ENCODE measurements at places on chromosomes 2 and 18.

DNA sequence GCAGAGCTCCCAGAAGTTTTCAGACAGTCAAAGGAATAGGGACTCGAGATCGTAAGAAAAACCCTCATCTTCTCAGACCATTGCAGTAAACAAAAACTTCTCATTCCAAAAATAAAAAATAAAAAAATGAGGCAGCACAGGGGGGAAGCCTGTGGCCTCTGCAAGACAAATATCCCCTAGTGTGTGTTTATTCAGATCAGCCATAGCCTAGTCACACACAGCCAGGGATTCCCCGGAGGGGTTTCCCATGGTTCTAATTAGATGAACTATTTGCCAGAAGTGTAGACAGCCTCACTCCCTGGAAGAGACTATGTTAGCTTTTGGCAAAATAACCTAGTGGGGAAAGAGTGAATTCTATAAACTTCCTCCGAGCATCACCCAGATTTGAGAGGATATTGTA lies 122.9 kb upstream of the KLF7 start:
- no peak for DNase-seq

GRCh38 chr2:169897834-169898233 lies 70.6 kb downstream of the UBR3 start:
- no peak for DNase-seq

DNA sequence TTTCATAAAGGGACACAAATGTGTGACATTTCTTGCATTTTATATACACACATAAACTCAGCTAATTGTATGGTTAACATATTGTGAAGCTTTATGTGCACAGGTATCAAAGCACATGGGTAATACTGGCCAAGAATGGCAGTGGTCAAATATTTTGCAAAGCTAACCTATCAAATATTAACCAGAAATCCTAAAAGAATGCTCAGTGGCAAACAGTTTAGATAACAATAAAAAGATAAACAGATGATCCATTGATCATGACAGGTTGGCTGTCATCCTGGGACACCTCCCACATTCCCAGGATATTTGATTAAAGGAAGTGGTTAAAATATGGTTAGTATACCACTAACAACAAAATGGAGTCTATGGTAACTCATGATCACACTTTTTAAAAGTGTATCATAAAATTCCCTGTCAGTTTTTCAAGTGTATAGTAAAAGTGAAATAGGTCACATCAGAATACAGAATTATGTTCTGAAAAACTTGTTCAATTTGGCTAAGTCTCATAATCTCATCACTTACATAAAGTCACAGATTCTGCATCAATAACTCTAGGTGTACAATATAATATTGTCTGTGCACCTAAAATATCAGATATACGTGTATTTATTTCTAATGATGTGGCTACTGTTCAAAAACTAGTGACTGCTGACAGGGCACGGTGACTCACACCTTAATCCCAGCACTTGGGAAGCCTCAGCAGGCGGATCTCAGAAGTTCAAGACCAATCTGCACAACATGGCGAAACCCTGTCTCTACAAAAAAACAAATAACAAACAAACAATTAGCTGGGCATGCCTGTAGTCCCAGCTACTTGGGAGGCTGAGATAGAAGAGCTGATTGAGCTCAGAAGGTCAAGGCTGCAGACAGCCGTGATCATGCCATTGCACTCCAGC lies 48.9 kb downstream of the CDH2 start:
- no peak for DNase-seq

DNA sequence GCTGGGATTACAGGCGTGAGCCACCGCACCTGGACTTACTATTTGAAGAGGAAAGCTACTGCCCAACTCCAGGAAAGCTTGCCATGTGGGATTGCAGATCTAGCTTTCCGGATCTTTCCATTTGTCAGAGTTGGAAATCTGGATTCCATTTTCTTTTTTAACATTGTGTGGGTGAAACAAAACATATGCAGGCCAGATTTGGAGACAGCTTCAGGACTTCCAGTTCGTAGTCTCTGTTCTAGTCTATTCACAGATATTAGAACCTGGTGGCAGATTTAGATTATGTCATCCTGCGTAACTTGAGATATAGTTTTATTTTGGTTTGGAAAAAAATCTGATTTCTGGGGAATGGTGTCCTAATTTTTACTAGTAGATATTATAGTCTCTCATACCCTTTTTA lies 70.5 kb downstream of the ZNF236 start:
- DNase-seq, result no peak

DNA sequence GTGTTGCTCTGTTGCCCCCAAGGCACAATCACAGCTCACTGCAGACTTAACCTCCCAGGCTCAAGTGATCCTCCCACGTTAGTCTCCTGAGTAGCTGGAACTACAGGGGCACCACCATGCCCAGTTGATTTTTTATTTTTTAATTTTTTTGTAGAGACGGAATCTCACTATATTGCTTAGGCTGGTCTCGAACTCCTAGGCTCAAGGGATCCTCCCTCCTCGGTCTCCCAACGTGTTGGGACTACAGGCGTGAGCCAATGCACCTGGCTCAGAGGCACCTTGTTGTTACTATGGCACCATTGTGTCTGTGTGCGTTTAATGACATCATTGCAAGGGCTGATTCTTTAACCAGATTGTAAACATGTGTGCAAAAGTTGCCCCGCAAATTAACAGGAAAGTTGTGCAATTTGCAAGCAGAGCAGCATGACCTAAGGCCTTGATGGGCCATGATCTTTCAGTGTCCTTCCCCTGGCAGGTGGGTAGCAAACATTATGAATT lies 22.6 kb downstream of the TCF23 start:
- no peak for DNase-seq

DNA sequence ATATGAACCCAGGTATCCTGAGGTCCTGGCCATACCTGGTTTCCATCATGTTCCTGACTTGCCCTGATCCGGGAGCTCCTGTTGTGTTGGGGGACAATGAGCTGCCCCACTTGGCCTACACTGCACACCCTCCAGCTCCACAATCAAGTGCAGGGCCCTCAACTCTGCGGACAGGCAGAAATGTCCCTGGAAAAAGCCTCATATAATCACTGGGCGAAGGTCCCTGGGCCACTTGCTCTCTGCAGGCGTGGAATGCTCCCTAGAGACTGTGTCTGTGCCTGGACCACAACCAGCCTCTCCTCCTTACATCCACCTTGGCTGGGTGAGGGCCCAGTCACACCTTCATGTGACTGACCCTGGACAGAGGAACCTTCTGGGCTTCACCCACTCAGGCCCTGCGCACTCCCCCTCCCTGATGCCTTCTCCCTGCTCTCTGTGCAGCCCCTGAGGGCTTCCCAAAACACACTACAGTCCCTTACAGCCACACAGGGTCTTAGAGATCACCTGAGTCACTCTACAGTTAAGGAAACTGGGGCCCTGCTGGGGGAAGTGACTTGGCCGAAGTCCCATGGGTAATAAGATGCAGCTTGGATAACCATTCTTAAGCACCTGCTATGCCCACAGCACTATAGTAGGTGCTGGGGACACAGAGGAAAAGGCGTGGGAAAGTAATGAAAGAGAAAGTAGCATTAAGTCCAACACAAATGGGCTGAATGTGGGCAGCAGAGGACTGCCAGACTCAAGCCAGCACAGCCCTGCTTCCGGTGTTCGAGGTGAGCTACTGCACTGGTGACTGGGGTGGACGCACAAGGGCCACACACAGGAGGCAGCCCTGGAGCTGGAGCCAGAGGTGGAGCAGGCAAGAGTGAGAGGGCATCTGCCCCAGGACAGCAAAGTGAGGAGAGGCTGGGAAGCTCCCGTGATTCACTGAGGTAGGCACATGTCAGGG lies 9.8 kb downstream of the BOLA3 start:
- no peak for DNase-seq

DNA sequence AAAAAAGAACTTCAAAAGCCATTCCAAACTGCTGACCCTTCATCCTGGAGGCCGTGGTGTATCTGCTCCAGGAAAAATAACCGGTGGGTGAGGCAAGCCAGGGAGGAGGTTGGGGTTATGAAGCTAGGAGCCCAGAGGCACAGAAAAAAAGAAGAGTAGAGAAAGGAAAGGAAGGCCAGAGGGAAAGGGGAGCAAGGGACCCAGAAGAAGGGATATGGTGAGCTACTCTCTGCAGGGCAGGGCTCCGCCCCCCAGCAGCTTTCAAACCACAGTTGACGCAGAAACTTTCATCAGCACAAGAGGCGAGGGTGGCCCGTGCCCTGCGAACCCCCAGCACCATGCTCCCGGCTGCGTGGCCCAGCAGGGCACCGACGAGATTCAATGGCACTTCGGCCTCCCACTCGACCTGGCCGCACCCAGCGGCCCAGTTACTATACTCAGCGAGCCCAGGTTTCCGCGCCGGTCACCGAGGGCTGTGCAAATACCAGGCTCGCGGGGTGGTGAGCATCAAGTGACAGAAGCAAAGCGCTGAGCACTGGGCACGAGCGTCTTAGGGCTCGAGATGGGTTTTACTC lies 665 bp downstream of the MCM6 start:
- DNase-seq, result no peak

- DNase-seq, result peak; percentile 99
Observed at GRCh38 chr2:14401873-14402272, 230.6 kb upstream of the LRATD1 start.

- no peak for DNase-seq
Observed at GRCh38 chr2:53317861-53318260, 449.7 kb upstream of the CHAC2 start.

DNA sequence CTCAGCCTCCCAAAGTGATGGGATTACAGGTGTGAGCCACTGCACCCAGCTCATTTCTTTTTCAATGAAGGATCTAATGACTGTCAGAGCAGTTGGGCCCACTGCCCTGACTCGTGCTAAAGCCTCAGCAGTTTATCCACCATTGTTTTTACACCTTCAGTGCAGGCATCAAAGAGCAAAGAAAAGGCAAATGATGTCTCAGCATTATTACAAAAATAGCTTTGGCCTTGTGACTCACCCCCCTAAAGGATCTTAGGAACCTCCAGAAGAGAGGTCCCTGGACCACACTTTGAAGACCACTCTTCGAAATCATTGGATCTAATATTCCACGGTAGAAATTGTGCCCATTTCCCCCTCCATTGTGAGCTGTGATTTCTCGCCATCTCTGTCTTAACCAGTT lies 21.3 kb downstream of the MLPH start:
- DNase-seq, result no peak

GRCh38 chr2:205375461-205376448 lies 306.5 kb upstream of the NRP2 start:
- no peak for DNase-seq

DNA sequence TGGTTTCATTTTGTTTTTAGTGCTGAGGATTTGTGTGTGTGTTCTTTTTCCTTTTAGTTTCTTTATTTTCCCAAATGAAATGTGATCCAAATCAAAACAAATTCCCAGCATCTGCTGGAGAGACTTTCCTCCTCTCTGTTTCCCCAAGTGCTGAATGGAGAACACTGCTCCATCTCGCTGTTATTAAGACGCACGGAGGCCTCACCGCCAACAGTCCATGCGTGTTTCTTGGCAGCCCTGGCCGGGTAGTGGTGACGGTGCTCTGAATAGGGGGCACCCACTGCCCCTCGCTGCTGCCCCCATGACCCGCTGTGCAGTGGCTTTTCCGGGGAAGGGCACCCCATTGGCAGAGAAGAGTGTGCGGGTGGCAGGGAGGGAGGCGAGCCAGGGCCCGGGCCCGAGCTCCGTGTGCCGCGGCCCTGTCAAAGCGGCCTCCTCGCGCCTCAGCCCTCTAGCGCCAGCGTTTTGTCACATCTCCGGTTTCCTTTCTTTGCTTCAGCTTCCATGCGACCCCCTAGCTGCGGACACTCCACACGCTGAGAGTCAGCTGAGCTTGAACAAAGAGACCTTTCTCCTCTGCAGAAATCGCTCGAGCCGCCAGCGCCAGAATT lies 473.7 kb upstream of the SALL3 start:
- DNase-seq, result no peak

DNA sequence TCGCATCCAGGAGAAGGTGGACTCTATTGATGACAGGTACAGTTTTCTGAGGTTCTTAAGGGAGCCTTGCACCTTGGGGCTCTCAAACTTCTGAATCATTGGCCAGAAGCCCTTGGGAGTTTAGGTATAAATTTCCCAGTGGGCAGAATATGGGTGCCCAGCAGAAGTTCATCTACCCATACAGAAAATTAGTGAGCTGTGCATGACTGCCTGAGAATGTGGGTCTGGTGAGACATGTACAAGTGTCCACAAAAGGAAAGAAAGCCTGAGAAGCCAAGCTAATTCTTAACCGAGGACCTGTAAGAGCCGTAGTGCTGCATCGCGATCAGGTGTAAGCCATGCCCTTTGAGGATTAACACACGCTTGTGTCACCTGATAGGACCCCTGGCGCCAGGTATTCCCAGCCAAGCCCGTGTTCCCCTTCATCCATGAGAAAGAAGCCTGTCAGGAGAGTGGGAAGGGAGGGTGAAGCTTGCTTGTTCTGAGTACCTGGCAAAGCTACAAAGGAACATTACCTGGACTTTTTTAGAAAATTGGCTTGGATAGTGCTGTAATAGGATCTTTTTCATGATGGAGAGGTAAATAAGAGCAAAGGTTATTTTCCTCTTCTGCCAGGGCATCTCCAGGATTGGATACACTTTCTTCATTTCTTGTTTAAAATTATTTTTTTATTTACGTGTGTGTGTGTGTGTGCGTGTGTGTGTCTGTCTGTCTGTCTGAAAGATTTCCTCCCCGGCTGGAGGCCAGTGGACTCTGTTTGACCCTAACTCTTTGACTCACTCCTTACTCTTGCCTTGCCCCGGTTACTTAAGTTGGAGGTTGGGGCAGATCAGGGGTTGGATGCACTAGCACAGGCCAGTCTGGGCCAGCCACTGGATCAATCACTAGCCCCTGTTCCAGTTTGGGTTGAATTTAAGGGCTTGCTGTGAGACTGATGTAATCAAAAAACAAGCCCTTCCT lies 90.4 kb upstream of the EML6 start:
- DNase-seq, result no peak

GRCh38 chr2:233486357-233486756 lies 80.2 kb downstream of the USP40 start:
- DNase-seq, result no peak

DNA sequence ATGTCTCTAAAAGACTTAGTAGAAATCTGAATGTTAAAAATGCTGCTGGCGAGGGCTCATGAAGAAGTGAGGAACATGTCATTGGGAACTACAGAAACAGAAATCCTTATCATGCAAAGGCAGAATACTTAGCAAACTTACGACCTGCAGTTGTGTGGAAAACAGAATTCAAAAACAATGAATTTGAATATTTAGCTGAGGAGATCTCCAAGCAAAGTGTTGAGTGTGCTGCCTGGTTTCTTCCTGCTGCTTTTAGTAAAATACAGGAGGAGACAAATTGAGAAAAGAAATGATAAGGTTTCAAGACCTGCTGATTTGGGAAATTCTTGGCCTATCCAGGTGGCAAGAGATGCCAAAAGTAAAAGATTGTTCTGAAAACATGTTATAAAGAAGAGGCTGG lies 38.5 kb downstream of the METTL4 start:
- no peak for DNase-seq
